ENCODE measurements at places on chromosomes 1 and 21. TPM values are rescaled to one million over a fixed set of nuclear protein-coding genes. Genes with fewer than 3 reads are reported as not detected.

GRCh38 chr1:15684468-15685291 lies 560 bp downstream of the PLEKHM2 start:
- H3K4me1 ChIP-seq: peaks cover 17% of the 10 kb centered on the region
- H3K27me3 ChIP-seq: no peaks in the 10 kb centered on the region
- no peaks in the 10 kb centered on the region for H3K36me3 ChIP-seq
- H3K27ac ChIP-seq: peak overlapping the region; percentile 96
- no peak for DNase-seq
- H3K4me3 ChIP-seq: peak overlapping the region; percentile 96

DNA sequence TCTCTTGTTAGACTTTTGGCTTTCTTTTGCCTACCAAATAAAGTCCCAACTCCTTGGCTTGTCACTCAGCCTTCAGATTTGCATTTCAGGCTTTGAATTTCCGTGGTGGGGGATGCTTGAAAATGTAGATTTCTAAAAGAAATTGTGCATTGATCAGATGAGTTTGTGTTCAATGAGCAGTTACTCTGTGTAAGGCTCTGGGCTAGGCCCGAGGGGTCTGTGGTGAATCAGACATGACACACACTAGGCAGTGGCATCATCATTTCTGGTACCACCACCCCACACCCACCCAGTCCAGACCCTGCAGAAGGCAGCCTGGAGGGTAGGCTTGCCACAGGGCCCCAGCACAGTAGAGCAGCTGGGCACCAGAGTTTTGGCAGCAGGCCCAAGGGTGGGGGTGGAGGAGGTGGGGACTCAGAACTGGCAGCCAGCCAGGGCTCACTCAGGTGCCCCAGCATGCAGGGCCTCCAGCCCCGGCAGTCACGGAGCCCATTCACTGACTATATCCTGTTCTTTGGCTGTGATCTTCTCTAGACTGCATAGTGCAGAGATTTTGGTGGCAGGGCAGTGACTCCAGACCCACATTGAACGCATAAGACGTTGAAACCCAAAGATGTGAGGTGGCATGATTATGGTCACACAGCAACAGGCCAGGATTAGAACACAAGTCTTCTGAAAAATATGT lies 97.2 kb upstream of the ARTN start:
- H3K4me1 ChIP-seq: peaks cover 71% of the 10 kb centered on the region
- no peaks in the 10 kb centered on the region for H3K27me3 ChIP-seq
- H3K27ac ChIP-seq: peak overlapping the region; percentile 80
- DNase-seq: peak; percentile 80

DNA sequence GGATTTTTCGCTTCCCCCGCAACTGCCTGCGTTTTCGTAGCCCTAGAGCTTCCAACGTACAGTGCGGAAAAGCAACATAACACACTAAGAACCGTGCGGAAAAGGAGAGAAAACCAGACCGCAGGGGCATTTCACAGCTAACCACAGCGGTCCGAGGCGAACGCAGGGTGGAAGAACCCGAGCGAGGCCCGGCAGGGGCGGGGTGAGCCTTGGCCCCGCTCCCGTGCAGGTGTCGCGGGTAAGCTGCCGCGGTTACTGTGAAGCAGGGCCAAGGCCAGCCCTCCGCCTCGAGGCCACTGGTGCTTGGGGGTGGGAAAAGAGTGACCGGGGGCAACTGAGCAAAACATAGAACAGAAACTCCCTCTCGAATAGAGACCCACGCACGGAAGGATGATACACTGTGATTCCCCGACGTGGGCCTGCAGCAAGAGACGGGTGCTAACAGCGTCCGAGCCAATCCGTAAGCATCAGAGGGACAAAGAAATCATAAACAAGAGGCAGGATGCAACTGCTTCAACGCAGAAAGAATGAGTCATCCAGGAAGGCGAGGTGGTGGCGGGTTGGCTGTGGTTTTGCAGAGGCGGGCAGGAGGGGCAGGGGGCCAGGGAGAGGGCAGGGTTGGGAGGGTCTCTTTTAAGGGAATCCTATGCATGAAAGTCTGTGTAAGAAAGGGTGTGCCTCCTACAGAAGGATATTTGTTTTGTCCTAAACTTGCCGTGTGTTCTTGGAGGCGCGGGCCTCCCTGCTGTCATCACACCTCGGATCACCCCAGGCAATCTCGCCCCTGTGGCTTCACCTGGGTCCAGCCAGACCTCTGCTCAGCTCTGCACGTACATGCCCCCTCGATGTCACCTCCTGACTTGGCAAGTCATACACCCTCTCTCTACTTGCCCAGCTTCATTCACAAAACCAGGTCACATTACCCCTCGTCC lies 7.3 kb downstream of the GNG4 start:
- no peaks in the 10 kb centered on the region for H3K4me1 ChIP-seq
- peak overlapping the region; percentile 29 for H3K4me3 ChIP-seq
- H3K36me3 ChIP-seq: no peaks in the 10 kb centered on the region
- DNase-seq: no peak
- no peaks in the 10 kb centered on the region for H3K27me3 ChIP-seq

DNA sequence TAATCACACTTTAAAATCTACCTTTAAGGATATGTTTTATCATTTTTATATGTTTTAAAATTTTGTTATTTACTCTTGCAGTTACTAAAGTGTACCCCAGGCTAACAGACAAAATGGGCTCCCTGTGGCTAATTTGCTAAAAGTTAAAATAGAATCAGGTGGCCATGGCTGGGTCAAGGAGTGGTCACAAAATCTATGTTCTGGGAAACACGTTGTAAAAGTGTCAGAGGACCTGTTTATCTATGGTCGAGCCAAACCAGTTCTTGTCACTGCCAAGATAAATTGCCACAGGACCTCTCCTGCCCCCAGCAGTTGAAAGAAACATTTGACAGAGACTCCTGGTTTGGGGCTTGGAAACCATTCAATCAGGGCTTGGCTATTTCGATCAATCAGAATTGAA lies 21.2 kb upstream of the TTLL7 start:
- H3K36me3 ChIP-seq: no peaks in the 10 kb centered on the region
- DNase-seq: no peak
- H3K4me3 ChIP-seq: no peak overlapping the region
- H3K27ac ChIP-seq: no peak overlapping the region

Gene SCAF4
- 18.8 TPM for total RNA-seq

Gene GUCA2B
- not detected for total RNA-seq

Measured in esophagus muscularis mucosa (tissue), 4 donors.